ENCODE measurements at places on chromosomes 12 and 14. TPM values are rescaled to one million over a fixed set of nuclear protein-coding genes. Genes with fewer than 3 reads are reported as not detected.

Gene MYH6
- not detected for total RNA-seq

GRCh38 chr14:40119321-40119720, 687.1 kb upstream of the FBXO33 start:
- DNase-seq = no peak

DNA sequence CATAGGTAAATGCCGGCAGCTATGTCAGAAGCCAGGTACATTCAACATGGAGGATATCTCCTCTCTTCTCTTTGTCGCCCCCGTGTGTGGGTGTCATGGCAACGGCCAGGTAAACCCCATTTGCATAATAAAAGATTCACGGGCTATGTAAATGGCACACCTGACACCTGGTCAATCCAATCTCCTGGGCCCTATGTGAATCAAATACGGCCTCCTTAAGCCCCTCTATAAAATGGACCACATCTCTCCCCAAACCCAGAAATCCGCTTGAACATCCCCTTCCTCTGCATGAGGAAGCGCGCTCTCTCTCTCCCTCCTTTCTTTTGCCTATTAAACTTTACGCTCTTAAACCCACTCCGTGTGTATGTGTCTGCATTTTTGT, 363.7 kb downstream of the SOX5 start:
- DNase-seq = no peak

- DNase-seq = no peak
Observed at GRCh38 chr12:9365296-9365695, 157.1 kb upstream of the PZP start.

DNA sequence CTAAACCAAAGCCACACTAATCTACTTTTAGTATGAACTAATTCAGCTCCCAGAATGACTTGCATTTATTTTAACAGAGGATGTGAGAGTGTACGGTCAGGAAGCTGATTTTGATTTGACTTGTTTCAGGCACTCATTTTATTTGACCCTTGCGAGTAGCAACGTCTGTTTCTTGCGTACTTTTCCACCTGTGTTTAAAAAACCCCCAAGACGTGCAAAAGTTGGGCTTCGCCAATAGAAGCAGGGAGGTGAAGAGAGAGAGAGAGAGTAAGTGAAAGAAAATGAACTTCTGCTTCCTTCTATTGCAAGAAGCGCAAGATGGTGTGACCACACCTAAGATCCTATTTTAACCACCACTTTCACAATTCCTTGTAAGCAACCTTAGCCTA, 6.7 kb upstream of the SLC15A4 start:
- DNase-seq = peak; percentile 12

DNA sequence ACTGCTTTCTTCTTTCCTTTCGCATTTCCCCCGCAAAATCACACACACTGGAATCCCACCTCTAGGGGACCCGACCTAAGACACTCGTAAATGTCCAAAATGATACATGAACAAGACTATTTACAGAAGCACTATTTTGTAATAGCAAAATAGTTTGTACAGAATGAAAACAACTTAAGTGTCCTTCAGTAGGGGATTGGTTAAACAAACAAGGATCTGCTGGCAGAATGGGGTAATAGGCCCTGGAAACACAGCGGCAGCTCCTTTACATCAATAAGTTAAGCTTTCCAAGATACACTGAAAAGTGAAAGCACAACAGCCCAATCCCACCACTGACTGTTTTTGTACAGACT, 48.8 kb downstream of the LTBP2 start:
- no peak for DNase-seq

Gene KCTD10
- total RNA-seq = 93.1 TPM

Gene CDKN1B
- total RNA-seq = 106 TPM

DNA sequence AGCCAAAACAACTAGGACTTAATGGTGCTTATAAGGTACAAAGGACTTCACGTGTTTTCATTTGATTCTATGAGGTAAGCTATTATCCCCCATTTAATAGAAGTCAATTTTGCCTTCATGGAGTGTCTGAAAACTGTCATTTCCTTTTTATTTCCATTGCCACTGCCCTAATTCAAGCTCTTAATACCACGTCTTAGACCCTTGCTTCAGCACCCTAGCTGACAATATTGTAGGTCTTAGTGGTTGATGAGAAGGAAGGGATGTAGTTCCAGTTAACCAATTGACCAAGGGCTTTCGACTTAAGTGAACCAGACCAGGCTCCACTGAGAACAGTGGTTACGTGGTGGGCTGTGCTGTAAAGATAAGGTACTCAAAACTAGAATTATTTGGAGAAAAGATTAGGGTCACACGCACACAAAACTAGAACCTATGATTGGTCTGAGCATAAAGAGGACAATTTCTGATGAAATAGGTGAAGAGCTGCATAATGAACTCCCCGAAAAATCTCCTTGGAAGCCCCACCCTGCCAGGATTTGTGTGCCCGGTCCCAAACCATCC, 9.6 kb upstream of the ASIC1 start:
- DNase-seq = no peak

All from sigmoid colon (tissue), 7 donors.